ENCODE measurements at places on chromosomes 12 and 14.

GRCh38 chr14:73935666-73936065, 14.2 kb downstream of the FAM161B start:
- DNase-seq, result no peak

GRCh38 chr12:125185740-125186470, 120.7 kb downstream of the AACS start:
- DNase-seq, result no peak

DNA sequence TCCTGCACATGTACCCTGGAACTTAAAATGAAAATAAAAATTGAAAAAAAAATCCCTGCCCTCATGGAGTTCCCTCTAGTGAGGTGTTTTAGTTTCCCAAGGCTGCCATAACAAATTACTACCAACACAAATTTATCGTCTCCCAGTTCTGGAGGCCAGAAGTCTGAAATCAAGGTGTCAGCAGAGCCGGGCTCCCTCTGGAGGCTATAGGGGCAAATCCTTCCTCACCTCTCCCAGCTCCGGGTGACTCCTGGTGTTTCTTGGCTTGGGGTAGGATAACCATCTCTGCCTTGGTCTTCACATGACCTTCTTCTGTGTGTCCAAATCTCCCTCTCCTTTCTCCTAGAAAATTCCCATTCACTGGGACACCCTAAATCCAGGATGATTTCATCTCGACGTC, 50.1 kb downstream of the PLXNC1 start:
- no peak for DNase-seq

- DNase-seq, result no peak
These were observed 53.0 kb downstream of the TBC1D30 start for GRCh38 chr12:64877363-64878004.

GRCh38 chr12:65113621-65114035, 7.5 kb downstream of the WIF1 start:
- no peak for DNase-seq

- DNase-seq, result no peak
These were observed 152.8 kb upstream of the PTPRQ start for GRCh38 chr12:80291108-80291754.

GRCh38 chr12:89260841-89261637, 91.3 kb downstream of the DUSP6 start:
- DNase-seq, result no peak

DNA sequence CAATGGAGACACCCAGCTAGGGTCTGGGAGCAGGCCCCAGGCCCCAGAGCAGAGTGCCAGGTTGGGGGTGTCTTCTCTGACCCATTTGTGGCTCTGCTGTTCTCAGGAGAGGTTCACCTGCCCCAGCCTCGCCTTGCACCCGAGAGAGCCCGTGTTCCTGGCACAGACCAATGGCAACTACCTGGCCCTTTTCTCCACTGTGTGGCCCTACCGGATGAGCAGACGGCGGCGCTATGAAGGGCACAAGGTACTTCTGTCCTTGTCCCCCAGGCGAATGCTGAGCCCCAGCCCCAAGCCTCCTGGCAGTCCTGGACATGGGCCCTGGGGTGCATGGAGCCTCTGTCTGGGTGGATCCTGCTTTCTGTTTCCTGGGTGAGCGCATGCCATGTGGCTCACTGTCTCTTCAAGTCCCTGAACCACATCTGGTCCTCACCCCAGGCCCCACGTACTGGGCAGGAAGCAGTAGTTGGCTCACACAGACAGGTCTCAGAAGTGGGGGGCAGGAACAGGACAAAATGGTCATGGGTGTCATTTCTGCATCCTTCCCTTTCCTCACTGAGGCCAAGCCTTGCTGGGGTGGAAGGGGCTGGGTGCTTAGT, 58.2 kb downstream of the BEGAIN start:
- no peak for DNase-seq

GRCh38 chr12:131287938-131288764, 334.4 kb downstream of the ADGRD1 start:
- DNase-seq, result no peak

DNA sequence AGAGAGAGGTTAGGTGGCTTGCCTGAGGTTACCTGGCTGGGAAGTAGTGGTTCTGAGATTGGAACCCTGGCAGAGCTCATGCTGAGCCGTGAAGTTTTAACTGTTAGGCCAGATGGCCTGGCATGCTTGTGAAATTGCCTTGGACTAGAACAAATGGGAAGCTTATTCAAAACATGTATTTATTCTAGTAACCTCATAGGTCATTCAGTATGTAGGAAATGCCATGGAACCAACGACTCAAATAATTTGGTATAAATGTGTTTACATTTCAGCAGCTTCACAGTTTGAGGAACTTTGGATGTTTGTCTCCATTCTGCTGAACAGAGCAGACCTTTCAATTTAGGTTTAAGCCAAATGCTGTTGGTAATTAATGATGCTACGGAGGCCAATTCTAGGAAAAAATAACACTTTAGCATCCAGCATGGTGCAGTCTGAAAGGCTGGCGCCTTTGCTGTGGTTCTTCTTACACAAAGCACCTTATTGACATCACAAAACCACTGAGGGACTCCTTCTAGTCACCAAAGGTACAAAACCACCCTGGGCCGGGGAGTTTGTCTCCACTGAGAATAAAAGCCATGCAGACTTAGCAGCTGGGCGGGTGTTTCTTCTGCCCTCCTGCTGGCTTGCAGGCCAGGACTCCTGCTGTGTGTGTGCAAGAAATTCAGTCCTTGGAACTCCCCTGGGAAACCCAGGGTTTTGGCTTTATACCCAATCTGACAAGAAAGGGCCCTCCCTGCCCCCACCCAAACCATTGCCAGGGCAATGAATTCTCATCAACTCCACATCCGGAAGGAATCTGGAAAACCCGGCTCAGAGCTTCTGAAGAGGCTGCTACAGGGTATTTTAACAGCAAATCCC, 64.2 kb downstream of the ELK3 start:
- no peak for DNase-seq
